Stimulated activated CD4-positive, alpha-beta T cell treated with anti-CD3 and anti-CD28 coated beads, Interleukin-2, amount 100 ng/mL, for 4 hours (primary cell): ENCODE measurements at places on chromosomes 1 and 21.

DNA sequence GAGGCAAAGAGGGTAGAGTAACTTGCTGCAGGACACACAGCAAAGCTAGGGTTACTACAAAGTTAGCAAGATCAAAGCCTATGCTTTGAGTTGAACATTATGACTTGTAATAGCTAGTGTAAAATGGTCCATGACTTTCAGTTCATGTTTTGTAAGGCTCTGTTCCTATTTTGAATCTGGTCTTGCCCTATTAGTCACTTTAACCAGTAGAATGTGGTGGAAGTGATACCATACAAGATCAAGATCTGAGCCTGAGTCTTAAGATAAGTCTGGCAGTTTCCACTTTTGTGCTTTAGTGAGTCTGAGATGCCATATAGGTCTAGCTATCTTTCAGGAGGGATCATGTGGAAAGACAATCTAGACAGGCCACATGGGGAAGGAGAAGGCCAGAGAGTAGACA is 282.1 kb upstream of the BRINP3 start:
- DNase-seq, result no peak

GRCh38 chr1:189538271-189538670 is 939.4 kb downstream of the BRINP3 start:
- DNase-seq, result no peak

- DNase-seq, result no peak
Observed at GRCh38 chr1:88311907-88312306, 372.2 kb upstream of the PKN2 start.

- DNase-seq, result no peak
Observed at GRCh38 chr1:82279241-82279640, 478.5 kb downstream of the ADGRL2 start.

- DNase-seq, result no peak
Observed at GRCh38 chr1:78236716-78237115, 190.9 kb downstream of the GIPC2 start.

DNA sequence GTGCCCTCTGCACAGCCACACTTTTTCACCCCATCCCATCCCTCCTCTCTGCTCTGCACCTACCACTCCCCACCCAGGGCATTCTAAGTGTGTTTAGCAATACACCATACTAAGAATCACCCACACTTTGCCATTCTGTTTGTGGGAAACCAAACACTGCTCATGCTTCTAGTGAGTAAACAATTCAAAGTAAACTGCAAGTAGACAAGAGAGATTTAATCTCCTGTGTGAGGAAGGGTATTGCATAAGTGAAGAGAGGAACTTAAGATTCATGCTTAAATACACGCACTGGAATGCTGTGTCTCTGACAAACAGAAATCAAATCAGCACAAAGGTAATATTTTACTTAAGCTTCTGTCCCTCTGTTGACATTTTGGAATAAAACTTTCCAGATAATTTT is 4.8 kb upstream of the EDARADD start:
- DNase-seq, result no peak

GRCh38 chr1:156860113-156860627 is 495 bp upstream of the NTRK1 start:
- DNase-seq, result peak; percentile 31
